ENCODE measurements at places on chromosomes 3 and 15.

DNA sequence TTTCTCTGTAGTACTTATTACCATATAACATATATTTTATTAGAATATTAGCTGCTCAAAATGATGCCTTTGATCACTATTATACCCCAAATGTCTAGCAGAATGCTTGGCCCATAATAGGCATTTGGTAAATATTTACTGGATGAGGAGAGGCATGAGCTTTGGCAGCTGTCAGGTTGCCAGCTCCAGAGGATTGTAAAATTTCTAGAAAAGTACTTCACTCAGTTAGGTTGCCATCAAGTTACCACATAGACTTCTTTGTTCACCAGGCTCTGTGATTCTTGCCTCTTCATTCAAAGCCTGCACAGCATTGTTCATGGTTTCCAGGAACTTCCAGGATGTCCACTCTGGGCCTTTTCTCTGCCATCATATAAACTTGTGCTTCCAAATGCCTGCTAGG is 582.8 kb downstream of the PDCD6IP start:
- no peak for DNase-seq

- no peak for DNase-seq
These were observed 3.8 kb downstream of the PLD1 start for GRCh38 chr3:171806200-171807128.

GRCh38 chr3:6182476-6182875 is 678.4 kb upstream of the GRM7 start:
- no peak for DNase-seq

DNA sequence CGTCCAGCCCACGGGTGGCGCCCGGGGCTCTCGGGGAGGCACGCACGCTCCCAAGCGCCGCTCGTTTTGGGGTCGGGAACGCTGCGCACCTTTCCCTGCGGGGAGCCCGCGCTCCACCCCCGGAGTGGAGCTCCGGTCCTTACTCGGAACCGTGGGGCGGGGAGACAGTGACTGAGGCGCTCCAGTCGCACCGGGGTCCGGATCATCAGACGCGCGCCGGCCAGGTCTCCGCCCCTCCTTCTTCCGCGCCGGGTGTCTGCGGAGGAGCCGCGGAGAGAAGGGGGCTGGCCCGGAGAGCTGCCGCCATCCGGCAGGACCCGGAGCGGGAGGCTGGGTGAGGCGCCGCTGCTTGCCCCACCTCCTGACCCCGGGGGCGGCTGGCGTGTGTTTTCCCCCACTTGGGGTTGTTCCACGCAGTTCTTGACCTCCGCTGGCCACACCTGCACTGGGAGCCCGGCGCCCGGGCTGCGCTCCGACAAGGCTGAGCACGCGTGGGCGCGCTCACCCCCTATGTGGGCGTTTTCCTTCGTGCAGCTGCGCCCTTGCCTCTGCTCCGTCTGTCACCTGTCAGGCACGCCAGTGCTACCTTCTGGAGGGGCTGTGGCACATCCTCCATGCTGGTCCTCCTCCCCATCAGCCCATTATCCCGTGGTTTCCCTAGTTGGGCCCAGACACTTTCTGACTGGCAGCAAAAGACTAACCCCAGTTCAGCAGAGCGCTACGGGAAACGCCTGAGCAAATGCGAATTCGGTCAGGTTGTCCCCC is at the start of gene MCF2L2:
Gene MCF2L2 (minus strand): TSS at position 173 of the 765 bp plus-strand sequence. CDS start 642 bp downstream, outside the sequence.
- peak; percentile 81 for DNase-seq

DNA sequence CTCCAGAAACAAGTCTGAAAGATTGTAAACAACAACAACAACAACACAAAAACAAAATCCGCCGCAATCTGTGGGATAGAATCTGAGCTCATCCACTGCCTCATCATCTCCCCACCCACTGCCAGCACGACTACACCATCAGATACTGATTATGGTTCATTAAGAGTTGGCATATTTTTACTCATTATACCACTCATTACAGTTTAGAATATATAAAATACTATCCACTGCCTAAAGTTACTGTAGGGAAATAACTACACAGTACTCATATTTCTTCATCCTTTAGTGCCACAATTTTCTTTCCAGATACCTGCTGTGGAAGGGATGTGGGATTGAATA is 152.5 kb upstream of the PEX5L start:
- no peak for DNase-seq

GRCh38 chr3:72990701-72991395 is 5.8 kb upstream of the PPP4R2 start:
- no peak for DNase-seq

GRCh38 chr15:29376590-29376989 is 107.0 kb upstream of the NSMCE3 start:
- DNase-seq = no peak

DNA sequence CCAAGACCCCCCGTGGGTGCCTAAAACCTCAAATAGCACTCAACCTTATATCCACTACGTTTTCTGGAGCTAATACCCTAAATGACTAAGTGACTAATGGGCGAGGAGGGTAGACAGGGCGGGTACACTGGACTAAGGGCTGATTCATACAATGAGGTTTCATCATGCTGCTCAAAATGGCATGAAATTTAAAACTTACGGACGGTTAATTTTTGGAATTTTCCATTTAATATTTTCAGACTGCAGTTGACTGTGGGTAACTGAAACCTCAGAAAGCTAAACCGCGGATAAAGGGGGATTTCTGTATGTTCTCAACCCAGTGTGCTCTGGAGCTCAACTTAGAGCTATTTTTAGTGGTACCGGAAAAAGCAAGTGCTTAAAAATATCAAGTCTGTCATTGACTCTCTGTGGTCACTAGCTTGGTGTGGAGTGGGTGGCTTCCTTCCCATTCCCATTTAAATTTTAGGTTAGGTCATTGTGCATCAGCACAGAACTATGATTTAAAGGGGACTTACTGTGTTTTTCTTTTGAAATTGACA is 72.9 kb downstream of the LRRC28 start:
- DNase-seq = no peak
